Right kidney (tissue), 9 donors: ENCODE measurements at places on chromosomes 3 and 15.

- DNase-seq, result no peak
Measured at GRCh38 chr15:63238796-63239195, 38.6 kb upstream of the APH1B start.

DNA sequence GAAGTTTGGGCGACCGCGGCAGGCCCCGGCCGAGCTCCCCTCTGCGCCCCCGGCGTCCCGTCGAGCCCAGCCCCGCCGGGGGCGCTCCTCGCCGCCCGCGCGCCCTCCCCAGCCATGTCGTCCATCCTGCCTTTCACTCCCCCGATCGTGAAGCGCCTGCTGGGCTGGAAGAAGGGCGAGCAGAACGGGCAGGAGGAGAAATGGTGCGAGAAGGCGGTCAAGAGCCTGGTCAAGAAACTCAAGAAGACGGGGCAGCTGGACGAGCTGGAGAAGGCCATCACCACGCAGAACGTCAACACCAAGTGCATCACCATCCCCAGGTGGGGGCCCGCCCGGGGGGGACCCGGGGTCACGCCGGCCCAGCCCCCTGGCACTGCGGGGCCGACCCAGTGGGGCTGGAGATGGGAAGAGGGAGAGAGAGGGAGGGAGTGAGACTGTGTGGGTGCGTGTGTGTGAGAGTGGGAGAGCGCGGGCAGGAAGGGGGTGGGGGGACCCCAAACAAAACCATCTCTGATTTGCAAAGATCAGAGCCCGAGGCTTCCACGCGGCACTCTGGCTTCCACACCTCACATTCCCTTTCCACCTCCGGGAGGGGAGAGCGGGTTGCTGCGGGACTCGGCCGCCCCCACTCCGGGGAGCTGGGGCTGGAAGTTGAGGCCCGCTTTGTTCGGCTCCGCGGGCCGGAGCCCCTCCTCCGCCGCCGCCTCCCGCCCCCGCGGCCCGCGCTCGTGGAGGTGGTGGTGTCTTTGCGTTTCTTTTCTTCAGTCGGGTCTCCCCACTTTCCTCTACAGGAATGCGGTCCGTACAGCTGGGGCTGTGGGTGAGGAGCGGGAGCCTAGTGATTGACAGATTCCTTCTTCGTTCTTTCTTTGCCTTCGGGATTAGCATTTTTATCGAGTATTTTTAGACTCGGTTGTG, 898 bp downstream of the SMAD3 start:
- DNase-seq, result peak; percentile 80

DNA sequence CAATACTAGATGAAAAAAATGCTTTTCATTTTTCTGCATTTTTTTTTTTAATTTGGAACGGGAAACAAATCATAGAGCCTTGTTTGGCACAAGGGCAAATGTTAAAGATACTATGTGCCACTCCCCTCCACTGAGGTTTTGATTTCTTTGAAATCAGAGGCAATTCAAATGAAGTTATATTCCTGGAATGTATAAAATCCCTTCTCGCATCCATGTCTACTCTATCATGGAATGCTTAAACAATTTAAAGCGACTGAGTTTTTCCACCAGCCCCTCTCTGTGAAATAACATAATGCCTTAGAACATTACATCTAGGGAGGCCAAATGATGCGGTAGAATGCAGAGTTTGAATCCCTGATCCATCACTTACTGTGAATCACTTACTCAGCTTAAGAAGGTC, 69.7 kb downstream of the FMN1 start:
- DNase-seq, result no peak

- no peak for DNase-seq
Measured at GRCh38 chr15:35850284-35850683, 304.3 kb upstream of the DPH6 start.

DNA sequence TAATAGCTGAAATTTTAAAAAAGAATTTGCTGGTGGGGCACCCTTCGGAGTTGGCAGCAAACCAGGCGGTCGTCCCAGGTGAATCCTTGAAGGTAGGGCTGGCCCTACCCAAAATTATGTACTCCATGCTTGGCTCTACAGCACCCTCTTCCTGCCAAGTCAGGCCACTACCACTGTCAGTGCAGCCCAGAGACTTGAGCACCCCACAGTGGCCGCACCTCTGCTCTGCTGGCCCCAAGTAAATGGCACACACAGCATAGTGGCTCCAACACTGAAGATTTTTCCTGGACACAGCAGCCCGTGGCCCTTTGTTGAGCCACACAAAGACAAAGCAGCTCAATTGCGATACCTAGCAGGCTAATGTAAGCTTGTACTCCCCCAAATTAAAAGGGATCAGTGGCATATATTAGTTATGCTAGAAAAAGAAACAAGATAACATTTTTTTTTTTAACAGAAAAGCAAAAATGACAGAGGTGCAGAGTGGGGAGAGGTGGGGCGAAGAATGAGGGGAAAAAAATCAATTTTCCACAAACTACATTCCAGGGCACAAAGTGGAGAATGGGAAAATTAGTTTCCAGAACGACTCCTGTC, 250.5 kb downstream of the UACA start:
- DNase-seq, result no peak

GRCh38 chr15:63191895-63192618, 2.7 kb downstream of the RAB8B start:
- DNase-seq, result no peak

- no peak for DNase-seq
Measured at GRCh38 chr3:194995334-194995733, 275.6 kb downstream of the XXYLT1 start.

DNA sequence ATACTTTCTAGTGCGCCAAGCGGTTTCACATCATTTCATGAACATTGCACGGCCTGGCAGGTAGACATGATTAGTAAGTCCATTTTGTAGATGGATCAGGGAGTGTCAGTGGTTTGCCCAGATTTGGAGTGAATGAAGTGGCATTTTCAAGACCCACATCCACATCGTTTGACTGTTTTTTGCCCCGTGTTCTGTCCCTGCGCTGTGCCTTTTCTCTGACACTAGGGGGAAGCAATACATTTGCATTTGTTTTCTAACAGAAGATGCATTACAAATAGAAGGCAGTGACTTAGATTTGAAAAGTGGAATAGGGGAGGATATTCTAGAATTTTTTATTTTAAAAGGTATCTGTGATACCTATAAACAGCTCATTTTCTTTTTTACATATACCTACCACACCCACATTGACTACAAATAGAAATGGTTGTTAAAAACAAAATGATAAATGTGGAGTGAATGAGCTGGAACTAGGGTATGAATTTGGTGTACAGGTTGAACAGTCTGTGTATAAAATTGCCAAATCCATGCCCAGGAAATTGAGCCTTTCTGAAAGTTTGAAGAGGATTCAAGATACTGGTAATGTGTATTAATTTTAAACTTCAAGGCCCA, 98.0 kb downstream of the USP13 start:
- DNase-seq, result no peak

GRCh38 chr3:64176461-64176996, 48.7 kb downstream of the PRICKLE2 start:
- DNase-seq, result no peak

DNA sequence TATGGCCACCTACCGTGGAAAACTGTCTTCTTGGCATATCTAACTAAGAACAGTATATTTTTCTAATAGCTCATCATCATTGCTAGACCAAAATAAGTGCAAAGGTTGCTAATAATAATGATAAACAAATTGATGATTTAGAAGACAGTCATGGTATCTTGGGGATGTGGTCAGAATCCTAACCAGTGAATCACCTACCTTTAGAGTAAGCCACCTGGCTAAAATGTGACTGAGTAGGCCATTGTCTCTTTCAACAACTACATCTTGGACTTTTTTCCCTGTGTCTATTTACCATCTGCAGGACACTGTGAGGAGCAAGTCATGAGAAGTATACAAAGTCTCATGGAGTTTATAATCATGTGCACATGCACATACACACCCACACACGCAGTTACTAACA, 273.5 kb upstream of the SEMA6D start:
- DNase-seq, result no peak

GRCh38 chr3:158651192-158651591, 6.9 kb downstream of the GFM1 start:
- DNase-seq, result no peak

DNA sequence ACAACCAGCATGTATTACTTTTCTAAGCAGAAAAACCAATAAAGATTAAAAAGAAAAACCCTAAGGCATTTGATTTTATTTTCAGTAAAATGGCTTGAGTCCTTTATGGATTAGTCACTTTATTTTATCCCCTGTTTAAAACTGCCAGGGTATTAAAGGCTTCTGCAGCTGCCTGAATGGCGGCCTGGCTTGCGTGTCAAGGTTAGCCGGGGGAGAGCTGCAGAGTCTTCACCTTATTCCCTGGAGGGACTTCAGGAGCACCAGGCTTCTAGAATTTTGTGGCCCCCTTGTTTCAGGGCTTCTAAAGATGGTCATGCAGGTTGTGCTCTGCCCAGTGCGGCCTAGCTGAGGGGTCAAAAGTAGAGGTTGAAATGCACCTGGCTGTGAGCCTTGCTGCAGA, 58.0 kb upstream of the ICE2 start:
- no peak for DNase-seq

- no peak for DNase-seq
Measured at GRCh38 chr3:8972639-8973038, 9.4 kb upstream of the RAD18 start.

DNA sequence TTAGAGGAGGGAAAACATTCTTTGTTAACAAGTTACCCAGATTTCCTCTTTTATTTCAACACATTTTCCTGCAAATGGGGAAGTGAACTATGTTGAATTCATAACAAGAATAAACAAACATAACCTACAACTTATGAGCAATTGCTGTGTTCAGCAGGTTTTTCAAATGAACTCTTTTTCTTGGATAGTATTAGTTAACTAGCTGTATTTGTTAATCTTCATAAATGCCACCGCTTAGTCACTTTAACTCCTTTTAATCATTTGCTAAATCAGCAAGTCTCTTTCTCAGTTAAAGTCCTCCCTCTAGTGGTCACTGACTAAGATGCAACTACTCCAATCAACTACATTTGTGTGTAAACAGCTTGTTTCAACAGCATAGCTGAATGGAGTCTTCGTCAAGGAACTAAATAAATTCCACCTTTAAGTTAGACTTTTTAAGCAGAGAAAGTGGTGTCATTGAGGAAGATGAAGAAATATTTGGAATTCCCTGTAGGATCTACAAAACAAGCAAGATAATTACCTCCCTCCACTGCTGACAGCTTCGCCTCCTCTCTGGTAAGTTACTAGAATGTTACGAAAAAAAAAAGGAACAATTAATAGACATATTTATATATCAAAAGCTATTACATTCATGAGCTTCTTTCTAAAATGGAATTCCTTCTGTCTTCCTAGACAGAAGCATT, 1122.0 kb downstream of the ROBO1 start:
- peak; percentile 25 for DNase-seq

- DNase-seq, result no peak
Measured at GRCh38 chr3:77682162-77682561, 642.3 kb downstream of the ROBO2 start.

- DNase-seq, result no peak
Measured at GRCh38 chr3:127252446-127252845, 35.4 kb downstream of the PRR20G start.

GRCh38 chr3:189927975-189928895, 192.5 kb downstream of the P3H2 start:
- DNase-seq, result no peak

GRCh38 chr3:100880845-100881244, 112.4 kb downstream of the ABI3BP start:
- no peak for DNase-seq

DNA sequence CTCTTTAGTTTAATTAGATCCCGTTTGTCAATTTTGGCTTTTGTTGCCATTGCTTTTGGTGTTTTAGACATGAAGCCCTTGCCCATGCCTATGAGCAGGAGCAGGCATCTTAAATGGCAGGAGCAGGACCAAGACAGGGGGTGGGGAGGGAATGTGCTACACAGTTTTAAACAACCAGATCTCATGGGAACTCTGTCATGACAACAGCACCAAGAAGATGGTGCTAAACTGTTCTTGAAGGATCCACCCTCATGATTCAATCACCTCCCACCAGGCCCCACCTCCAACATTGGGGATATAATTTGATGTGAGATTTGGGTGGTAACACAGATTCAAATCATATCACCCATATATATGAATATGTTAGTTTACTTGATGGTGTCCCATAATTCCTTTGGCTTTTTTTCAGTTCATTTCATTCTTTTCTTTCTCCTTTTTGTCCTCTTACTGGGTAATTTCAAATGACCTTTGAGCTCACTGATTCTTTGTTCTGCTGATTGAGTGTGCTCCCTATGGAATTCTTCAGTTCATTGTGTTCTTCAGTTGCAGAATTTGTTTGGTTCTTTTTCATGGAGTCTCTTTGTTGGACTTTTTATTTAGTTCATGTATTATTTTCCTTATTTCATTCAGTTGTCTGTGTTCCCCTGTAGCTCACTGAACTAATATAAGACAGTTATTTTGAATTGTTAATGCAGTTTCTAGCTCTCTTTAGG, 62.6 kb downstream of the DOCK3 start:
- no peak for DNase-seq
